NCI-H345 (cell line): ENCODE measurements at places on chromosomes 5 and 9.

GRCh38 chr9:135520916-135521607 is at the start of gene LCN1:
LCN1 (plus strand) TSS chr9:135521440; CDS start chr9:135521498, 58 bp downstream.
- no peak for DNase-seq

DNA sequence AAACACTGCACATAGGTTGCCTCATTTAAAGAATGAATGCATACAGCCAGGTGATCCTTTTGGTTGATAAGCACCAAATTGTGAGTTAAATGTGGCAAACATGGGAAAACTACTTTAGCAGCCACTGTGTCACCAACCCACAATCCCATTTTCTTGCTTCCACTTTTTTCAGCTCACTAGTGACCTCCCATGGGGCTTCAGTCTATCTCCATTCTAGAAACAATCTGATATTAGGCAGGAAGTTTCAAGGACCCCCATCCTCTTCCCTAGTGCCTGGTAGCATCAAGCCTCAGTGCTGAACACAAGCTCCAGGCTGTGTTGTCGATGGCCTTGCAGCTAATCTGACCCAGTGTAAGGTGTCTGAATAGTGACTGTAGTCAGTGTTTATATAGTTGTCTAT is 66.2 kb downstream of the PLPPR1 start:
- no peak for DNase-seq

DNA sequence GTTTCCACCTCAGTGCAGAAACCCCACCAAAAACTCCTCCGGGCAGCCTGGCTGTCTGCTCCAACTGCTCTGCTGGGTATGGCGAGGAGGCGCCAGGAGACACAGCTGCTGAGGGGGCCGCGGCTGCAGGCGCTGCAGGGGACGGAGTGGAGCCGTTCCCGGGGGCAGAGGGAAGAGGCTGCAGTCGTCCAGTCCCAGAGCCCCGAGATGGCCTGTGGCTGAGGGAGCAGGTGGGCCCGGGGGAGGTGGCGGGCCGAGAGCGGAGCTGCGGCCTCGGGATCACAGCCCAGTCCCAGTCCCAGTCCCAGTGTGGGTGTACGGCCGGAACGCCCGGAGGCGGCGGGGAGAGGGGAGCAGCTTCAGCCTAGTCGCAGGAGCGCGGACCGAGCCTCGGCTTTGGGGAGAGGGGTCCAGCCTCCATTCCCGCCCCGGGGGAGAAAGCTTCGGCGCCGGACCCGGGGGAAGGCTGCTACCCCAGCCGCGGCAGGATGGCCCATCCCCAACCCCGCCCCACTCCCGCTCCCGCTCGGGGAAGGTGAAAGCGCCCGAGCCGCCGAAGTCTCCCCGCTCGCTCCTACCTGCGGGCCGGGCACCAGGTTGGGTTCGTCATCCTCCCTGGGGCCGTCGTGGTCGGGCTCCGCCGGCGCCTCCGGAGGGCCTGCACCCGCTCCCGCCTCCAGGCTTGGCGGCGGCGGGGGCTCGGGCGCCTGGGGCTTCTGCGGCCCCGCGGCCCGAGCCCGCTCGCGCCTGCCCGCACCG is 513 bp downstream of the FAM193B start:
- peak; percentile 41 for DNase-seq

DNA sequence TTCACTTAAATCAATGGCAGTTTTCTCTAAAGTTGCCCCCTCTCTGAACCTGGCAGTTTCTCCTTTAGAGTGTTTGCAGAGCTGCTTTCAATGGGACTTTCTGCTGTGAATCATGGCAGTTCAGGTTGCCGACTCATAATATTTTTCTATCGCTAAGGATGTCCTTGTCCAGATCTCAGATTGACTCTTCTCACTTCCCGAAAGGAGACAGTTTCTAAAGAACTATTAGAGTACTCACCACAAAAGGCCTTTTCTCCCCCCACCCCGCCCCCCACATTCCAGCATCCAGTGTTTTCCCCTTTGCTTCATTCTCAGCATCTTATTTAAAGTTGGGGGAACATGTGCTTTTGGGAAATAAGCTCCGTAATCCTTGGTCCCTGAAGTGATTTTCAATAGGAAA is 443.5 kb upstream of the KLF4 start:
- no peak for DNase-seq

DNA sequence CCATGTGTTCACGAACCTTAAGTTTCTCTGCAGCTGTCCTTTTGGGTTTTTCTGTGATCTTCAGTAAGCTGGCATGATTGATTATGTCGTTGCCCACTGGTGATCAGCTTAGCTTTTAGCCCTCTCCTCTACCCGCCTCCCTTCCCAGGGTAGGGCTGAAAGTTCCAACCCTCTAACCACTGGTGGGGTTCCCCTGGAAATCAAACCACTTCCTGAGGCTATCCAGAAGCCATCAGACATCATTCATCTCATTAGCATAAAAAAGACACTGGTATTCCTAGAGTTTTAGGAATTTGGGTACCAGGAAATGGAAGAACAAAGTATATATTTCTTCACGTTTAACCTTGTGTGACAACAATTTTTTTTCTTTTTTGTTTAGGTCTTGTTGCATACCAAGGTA is 29.8 kb downstream of the SPIN1 start:
- no peak for DNase-seq

GRCh38 chr5:74141053-74141452 is 499.5 kb downstream of the ENC1 start:
- DNase-seq = no peak

DNA sequence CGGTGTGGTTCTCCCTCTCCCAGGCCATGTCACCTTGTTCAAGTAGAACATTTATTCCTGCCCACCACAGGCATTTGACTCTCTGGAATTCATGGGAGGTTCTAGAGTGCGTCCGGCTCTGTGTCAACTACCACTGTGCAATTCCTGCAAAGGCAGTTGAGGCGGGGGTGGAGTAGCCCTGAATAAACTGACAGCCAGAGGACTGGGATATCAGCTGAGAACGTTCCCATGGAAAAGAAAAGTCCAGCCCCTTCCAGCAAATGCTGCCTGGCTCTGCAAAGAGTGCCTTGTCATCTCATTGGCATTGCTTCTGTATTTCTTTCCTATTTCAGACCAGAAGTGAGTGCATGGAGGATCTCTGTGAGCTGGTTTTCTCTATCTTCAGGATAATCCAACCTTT is 18.9 kb upstream of the MEGF9 start:
- DNase-seq = no peak
